RKO (cell line): ENCODE measurements at places on chromosomes 6 and 20.
A peak's percentile ranks its signal among the peaks of the same experiment; 100 is the strongest.

DNA sequence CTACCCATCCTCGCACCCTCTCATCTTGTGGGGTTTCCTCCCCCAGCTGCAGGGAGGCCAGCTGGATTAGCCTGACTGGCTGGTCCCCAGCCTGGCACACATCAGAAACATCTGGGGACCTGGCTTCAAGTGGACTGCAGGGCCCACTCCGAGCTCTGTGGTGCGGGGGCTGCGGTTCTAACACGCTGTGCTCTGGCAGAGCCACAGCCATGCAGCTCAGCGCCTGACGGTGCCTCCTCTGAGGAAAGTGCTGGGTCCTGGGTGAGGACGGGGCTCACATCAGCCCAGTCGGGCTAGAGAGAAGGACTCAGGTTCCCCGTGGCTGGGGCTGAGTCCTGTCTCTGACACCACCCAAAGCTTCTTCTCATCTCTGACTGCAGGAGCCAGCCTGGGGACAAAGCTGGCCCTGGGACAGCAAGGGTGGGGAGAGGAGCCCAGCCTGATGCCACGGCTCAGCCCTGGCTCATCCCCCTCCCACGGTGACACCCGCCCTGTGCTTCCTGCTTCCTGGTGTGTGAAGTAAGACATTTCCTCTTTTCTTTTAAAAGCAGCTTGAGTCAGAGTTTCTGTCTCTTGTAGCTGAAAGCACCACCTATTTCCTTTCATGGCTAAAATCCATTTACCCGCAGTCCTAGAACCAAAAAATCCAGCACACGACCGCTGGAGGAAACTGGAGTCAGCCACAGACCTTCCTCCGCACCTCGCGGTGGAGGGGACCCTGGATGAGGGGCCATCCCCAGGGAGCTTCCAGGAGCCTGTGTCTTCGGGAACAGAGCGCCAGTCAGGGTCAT is 127.4 kb upstream of the AFDN start:
- no peak for DNase-seq

DNA sequence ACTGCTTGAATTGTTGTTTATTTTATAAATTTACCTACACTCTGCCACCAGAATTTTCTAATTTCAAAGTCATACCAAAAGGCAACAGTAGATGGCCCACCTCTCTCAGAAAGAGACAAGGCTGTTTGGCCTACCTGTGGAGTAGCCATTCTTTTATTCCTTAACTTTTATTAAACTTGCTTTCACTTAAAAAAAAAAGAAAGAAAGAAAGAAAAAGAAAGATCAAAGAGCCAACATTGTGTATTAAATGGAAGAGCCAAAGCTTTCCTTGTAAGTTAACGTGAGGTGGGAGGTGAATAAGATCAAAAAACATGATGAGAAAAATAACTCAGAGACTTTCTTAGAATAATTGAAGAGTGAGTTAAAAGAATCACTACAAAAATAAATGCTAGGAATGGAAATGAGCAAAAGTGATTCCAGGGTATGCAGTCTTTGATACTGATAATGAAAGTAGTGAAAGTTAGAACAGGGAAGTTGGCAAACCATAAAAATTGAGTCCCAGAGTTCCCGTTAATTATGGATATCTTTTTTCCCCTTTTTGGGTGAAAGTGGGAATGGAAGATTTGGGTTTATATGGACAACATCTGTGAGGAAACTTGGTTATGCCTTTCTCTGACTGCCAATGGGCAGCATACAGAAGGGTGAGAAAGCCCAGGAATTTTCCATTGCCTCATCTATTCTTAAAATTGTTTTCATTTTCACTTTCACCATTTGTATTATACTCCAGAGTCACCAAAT is 35.9 kb upstream of the MYB start:
- DNase-seq, result peak; percentile 22

GRCh38 chr6:119065955-119066354 is 12.5 kb downstream of the FAM184A start:
- DNase-seq, result no peak

GRCh38 chr20:3980260-3981131 is 34.9 kb downstream of the RNF24 start:
- DNase-seq, result peak; percentile 91

GRCh38 chr6:146364816-146365594 is 178.6 kb upstream of the RAB32 start:
- no peak for DNase-seq

DNA sequence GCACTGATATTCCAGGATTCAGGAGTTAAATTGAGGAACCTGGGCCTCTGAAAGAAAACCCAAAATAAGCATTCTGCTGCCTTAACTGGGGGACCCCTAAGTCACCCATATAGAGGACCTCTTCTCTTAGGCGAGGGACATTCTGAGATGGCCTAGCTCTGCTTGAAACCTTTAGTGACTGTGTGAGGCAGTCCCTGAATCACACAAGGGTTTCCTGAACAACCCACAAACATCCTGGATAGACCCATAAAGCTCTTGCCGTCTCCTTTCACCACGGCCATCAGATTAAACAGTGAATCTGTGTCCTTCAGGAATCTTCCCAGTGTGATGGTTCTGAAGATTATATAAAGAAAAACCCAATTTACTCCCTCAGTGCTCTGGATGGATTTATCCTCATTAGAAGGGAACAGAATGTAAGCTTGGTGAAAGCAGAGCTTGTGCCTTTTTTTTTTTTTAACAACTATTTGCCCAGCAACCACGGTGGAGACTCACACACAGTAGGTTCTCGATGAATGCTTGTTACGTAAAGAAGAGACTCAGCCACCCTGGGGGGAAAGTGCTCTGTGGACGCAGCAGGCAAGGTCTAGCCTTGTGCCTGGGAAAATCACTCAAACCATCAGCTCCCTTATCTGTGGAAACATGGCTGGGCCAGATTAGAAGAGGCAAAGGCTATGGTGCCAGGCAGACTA is 39.1 kb upstream of the SIRPG start:
- no peak for DNase-seq

DNA sequence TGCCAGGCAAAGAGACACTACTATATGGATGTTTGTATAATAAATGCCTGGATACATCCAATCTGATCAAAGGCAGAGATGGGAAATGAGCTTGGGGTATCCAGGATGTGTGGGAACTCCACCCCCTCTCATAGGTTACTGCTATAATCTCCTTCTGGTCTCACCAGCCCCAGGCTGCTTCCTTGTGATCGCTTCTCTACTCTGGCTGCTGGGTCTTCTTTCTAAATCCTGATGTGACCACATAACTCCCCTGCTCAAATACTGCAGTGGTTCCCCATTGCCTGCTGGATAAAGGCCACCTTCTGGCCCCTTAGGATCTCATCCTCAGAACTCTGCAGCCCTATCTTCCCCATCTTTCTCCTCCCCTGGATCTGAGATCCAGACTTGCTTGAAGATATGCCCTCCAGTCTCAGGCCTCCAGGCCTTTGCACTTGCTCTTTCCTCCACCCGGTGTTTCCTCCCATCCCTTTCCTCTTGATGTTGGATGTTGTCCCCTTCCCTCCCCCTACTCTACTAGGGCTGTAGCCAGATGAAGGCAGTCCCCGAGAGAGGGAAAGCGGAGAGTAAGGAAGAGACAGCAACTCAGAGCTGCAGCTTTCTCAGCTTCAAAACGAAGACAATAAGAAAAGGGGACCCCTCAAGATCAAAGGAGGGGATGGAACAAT is 828 bp upstream of the XKR7 start:
- DNase-seq, result no peak

GRCh38 chr6:127475823-127476176 is 16.6 kb upstream of the KIAA0408 start:
- no peak for DNase-seq

DNA sequence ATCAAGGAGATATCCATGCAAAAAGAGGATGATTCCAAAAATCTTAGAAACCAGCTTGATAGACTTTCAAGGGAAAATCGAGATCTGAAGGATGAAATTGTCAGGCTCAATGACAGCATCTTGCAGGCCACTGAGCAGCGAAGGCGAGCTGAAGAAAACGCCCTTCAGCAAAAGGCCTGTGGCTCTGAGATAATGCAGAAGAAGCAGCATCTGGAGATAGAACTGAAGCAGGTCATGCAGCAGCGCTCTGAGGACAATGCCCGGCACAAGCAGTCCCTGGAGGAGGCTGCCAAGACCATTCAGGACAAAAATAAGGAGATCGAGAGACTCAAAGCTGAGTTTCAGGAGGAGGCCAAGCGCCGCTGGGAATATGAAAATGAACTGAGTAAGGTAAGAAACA is 10.1 kb upstream of the SNRNP48 start:
- DNase-seq, result no peak

- DNase-seq, result no peak
Measured at GRCh38 chr6:16059496-16059895, 69.4 kb upstream of the MYLIP start.

GRCh38 chr20:24506696-24507095 is 37.3 kb downstream of the SYNDIG1 start:
- no peak for DNase-seq

DNA sequence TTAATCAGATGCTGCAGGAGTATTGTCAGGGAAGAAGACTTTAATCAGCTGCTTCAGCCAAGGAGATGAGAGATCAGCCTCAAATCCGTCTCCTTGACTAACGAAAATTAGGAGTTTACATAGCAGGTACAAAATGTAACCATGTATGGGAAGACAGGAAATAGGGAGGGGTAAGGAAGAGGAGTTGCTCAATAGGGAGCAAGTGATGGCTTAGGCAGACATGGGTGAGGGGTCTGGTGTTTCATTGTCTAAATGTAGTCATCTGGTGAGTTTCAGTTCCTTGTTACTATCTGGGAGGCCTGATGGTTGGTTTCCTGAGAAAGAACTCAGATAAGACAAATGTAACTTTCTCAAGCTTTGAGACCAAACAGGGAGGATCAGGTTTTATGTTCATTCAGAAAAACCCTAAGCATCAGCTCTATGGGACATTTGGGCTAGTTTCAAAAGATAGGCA is 217.3 kb upstream of the SULF2 start:
- no peak for DNase-seq
